Memory B cell (primary cell): ENCODE measurements at places on chromosomes 7 and 10.

DNA sequence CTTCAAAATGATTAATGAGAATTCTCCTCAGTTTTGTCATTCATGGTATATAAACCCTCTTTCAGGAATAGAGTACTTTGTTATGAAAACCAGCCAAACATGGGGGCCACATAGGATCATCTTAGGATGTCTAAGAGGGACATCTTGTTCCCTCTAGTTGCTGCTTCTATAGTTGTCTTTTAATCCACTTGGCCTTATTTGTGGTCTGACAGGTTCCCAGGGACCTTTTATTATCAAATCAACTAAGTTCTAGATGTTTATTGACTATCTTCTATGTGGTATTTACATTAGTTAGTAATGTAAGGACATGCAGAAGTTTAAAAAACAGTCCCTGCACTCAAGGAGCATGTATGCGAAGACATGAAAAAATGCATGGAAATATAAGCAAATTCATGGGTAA lies 1.6 kb upstream of the ZC3HAV1 start:
- no peak for DNase-seq

GRCh38 chr7:68031180-68031943 lies 1034.7 kb downstream of the TYW1 start:
- no peak for DNase-seq

GRCh38 chr7:100211342-100211780 lies 8.4 kb upstream of the PVRIG start:
- peak; percentile 31 for DNase-seq

DNA sequence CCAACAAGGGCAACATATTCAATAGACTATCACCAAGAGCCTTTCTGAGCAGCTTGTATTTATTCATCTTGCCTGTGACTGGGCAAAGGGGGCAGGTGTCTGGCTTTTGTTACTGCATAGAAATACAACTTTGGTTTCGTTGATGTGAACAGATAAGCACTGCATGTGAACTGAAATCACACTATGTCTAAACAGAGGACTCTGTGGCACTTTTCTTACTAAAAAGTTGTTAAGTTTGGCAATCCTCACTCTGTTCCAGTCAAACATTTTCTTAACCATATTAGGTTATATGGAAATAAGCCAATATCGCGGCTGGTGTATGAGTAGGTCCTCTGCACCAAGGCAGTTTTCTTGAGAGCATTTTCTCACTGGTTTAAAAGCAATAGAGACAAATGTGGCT lies 48.5 kb downstream of the CALD1 start:
- no peak for DNase-seq

DNA sequence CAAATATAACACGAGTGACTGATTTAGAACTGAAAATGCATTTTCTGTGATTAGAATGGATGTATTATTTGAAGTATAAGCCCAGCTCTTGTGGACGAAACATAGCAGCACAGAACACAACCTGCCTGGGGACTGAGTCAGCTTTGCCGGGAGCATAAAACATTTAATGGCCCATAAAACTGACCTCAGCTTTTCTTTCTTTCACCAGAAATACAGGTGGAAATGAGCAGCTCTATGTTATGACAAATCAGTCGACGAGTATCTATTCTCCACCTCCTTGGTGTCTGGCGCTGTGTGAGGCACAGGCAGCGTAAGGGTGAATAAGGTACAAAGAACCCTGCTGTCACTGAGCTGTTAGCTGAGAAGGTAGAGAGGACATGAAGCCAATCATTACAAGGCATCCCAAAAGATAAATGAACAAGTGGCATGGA lies 471.6 kb upstream of the AKR1E2 start:
- no peak for DNase-seq

DNA sequence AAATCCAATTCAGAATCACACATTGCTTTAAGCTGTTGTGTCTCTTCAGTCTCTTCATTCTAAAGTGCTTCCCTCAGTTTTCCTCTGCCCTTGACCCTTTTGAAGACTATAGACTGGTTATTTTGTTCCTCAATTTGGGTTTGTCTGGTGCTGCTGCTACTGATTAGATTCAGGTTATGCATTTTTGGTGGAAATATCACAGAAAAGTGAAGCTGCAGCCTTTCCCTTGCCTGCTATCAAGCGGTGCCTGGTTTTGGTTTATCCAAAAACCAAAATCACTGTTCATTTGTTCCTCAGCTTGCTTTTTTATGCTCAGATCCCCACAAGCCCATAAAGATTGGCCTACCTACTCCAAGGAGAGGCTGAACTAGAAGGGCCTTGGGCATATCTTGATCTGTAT lies 55.2 kb downstream of the ELMO1 start:
- DNase-seq = no peak
